ENCODE measurements at places on chromosomes 1 and 21.
A peak's percentile ranks its signal among the peaks of the same experiment; 100 is the strongest.

- no peaks in the 10 kb centered on the region for H3K4me1 ChIP-seq
- H3K4me3 ChIP-seq: no peak overlapping the region
- no peaks in the 10 kb centered on the region for H3K36me3 ChIP-seq
- H3K27me3 ChIP-seq: peaks cover 20% of the 10 kb centered on the region
Observed at GRCh38 chr1:230415405-230416132, 10.6 kb downstream of the PGBD5 start.

DNA sequence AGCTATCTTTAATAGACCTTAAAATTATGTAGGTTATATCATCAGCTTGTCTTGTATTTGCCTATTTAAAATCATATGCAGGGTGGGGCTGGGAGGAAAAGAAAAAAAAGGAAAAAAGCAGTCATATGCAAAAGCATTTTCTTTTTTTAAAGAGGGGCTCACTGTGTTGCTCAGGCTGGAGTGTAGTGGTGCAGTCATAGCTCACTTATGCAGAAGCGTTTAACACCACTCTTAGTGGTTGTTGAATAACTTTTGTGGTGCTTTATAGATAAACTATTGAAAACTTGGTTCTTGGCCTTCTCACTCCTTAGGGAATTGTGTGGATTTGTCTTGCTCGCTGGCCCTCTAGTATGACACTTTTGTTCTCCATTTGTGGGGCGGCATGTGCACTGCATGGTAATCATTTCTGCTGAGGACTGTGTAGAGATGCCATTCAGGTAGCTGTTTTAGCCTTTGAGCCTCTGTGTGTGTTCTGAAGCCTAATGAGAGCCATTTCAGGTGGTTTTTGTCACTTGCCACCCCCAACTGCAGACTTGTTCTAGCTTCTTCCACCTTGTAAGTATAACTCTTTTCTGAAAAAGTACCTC, 77.8 kb downstream of the KIF1B start:
- no peak overlapping the region for H3K4me3 ChIP-seq
- no peak for DNase-seq
- peak overlapping the region; percentile 56 for H3K27ac ChIP-seq
- no peaks in the 10 kb centered on the region for H3K4me1 ChIP-seq
- H3K36me3 ChIP-seq: peaks cover 13% of the 10 kb centered on the region
- no peaks in the 10 kb centered on the region for H3K27me3 ChIP-seq

DNA sequence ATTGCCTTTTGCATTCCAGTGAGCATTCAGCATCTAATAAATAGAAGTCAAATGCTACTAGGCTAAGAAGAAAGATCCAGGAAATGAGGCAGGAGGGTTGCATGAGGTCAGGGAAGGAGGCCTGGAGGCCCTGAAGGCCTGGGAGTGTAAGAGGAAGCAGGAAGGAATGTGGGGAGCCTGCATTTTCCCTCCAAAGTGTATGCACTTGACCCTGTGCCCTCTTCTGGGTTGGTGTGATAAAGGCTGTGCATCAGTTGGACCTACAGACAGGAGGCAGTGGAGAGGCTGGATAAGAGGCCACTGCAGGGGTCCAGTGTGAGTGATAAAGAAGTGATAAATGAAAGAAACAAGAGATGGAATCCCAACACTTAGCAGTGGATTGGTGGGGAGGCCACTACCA, 20.4 kb downstream of the KIAA1614 start:
- no peaks in the 10 kb centered on the region for H3K36me3 ChIP-seq
- no peak overlapping the region for H3K27ac ChIP-seq
- no peak overlapping the region for H3K4me3 ChIP-seq
- peaks cover 6% of the 10 kb centered on the region for H3K27me3 ChIP-seq
- peaks cover 7% of the 10 kb centered on the region for H3K4me1 ChIP-seq
- DNase-seq: no peak

DNA sequence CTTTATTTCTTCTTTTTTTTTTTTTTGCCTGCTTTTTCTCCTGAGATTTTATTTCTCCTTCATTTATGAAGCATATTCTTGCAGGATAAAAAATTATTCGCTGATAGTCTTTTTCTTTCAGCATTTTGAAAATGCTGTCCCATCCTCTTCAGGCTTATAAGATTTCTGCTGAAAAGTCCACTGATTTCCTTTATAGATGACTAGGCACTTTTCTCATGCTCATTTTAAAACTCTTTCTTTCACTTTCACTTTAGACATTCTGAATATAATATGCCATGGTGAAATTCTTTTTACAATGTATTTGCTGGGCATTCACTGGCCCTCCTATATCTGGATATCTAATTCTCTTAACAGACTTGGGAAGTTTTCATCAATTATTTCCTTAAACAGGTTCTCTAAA, 25.5 kb upstream of the GTF2B start:
- H3K36me3 ChIP-seq: peaks cover 28% of the 10 kb centered on the region
- no peak overlapping the region for H3K4me3 ChIP-seq
- DNase-seq: no peak
- H3K27me3 ChIP-seq: no peaks in the 10 kb centered on the region
- no peaks in the 10 kb centered on the region for H3K4me1 ChIP-seq
- no peak overlapping the region for H3K27ac ChIP-seq

DNA sequence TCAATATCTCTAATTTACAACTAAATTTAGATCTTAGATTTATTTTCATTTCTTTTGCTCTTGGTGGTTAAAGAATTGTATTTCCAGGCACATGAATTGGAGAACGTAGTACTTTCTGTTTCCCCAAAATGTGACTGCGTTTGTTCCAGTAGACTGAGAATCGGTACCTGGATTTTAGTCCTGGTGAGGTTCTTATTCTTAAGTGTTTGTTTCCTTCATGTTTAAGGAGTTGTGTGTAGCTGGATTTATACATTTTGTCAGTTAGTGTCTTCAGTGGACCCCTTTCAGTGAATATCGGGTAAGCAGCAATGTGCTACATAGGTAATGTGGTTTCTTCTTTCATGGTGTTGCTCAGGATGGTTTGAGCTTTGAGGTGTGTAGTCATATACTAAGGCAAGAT, 6.8 kb downstream of the MIER1 start:
- no peaks in the 10 kb centered on the region for H3K27me3 ChIP-seq
- peaks cover 2% of the 10 kb centered on the region for H3K36me3 ChIP-seq
- H3K27ac ChIP-seq: peak overlapping the region; percentile 89
- H3K4me1 ChIP-seq: peaks cover 21% of the 10 kb centered on the region

DNA sequence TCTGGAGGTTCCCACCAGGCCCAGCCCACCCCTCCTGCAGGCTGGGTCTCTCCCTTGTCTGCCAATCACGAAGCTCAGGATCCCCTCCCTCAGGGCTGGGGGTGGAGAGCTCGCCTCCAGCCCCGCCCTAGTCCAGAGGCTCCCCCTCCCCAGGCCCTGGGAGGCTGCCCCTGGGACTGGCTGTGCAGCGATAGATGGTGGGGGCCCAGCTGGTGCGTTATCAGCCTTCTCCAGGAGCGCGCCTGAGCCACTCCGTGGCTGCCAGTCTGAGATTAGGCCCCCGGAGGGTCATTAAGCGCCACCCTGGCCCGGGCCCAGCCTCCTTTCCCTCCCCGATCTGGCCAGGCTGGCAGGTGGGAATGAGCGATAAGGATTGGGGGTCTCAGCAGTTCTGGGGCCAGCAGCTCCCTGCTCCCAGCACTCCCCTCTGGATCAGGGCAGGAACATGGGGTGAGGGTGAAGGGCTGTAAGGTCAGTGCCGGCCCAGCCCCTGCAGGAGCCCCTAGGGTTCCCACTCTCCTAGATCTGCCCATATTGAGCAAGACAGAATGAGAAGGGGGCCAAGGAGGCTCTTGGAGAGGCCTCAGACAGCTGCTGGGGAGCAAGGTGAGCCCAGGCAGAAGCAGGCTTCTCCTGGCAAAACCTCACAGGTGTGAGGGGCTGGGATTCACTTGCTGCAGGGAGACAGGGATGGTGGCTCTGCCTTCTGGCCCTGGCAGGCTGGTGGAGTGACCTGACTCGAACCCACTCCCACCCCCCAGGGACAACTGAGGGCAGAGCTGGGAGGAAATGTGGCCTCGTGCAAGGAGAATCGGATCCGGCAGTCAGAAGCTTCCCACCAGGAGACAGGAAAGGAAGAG, 8.5 kb downstream of the PDZK1IP1 start:
- H3K4me1 ChIP-seq: peaks cover 8% of the 10 kb centered on the region
- peaks cover 28% of the 10 kb centered on the region for H3K27me3 ChIP-seq
- DNase-seq: no peak
- no peaks in the 10 kb centered on the region for H3K36me3 ChIP-seq
- H3K4me3 ChIP-seq: no peak overlapping the region

DNA sequence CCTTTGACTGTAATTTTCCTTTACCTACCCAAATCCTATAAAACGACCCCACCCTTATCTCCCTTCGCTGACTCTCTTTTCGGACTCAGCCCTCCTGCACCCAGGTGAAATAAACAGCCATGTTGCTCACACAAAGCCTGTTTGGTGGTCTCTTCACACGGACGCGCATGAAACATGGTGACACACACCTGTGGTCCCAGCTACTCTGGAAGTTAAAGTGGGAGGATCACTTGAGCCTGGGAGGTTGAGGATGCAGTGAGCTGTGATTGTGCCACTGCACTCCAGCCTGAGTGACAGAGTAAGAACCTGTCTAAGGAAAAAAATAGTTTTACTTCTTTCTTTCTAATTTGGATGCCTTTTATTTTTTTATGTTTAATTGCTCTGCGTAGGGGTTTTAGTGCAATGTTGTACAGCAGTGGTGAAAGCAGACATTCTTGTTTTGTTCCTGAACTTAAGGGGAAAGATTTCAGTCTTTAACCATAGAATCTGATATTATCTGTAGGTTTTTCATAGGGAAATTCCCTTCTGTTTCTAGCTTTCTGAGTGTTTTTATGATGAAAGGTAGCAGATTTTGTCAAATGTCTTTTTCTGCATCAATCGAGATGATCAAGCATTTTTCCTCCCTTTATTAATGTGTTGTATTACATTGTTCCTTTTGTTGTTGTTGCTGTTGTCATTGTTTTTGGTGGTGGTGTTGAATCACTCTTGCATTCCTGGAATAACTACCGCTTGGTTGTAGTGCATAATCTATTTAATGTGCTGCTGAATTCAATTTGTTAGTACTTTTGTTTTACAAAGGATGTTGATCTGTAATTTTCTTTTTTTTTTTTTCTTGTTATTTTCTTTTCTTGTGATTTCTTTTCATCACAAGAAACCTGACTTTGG, 497.4 kb downstream of the DISC1 start:
- no peak for DNase-seq
- no peaks in the 10 kb centered on the region for H3K4me1 ChIP-seq
- no peak overlapping the region for H3K27ac ChIP-seq
- H3K36me3 ChIP-seq: no peaks in the 10 kb centered on the region

Measured in memory B cell (primary cell).